ENCODE measurements at places on chromosomes 16 and 17.

DNA sequence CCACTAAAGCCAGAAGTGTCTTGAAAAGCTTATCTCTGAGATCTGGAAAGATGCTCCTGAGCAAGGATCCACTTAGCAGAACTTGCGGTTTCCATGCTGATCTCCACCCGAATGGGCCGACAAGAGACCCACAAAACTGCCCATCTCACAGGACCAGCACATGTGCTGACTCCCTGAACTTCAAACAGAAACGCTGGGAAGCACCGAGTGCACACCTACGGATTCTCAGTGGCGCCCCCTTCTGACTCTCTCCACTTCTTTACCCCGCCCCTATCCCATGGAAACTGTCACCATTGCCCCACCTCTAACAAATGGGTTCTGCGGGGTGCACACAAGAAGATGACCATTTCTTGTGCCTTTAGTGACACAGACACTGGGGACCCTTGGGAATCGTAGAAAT, 21.4 kb downstream of the CDRT4 start:
- DNase-seq, result no peak

- no peak for DNase-seq
Measured at GRCh38 chr17:42525221-42525620, 10.8 kb upstream of the NAGLU start.

- DNase-seq, result no peak
Measured at GRCh38 chr16:88900662-88901052, 34.2 kb upstream of the PABPN1L start.

DNA sequence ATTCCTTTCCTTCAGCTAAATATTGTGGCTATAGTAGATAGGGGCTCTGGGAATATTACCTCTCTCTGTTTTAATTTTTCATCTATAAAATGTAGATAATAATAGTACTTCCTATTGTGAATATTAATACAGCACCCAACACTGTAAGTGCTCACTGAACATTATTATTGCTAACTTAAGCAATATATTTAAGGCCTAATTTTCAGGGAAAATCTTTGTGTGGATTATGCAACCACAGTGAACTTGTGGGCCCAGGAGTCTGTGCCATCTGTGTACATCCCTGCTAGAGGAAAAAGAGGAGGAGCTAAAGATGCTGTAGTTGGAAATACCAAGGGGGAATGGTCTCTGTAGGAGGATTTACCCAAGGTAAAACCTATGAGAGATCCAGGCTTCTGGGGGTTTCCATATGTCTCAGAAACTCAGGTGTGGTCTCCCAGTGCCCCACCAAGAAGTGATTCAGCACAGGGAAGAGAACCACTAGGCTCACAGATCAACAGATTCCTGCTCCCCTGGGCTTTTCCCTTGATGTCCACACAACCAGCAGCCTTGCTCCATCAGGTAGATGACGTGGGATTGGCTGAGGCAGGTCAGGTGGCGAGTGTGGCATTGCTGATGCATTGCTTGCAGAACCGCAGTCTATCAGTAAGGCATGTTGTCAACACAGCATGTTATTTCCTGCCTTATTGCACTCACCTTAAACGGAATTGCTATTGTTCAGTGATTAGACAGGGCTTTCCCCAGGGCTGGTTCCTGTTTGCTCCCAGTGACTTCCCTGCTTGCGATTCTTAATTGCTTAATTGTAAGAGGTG, 1.6 kb upstream of the N4BP1 start:
- no peak for DNase-seq

DNA sequence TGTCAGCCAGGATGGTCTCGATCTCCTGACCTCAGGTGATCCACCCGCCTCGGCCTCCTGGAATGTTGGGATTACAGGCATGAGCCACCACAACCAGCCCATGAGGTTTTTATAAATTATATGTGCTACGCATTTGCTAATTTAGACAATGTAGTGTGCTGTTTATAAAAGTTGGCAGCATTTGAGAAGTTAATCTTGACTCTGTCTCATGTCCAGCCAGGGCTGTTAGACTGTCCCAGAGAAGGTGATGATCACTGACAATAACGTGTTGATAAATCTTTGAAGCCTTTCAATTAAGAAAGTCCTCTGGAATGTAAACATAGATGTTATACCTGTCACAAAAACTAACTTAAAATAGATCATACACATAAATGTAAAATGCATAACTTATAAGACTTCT, 82.0 kb downstream of the PPM1E start:
- DNase-seq, result no peak

DNA sequence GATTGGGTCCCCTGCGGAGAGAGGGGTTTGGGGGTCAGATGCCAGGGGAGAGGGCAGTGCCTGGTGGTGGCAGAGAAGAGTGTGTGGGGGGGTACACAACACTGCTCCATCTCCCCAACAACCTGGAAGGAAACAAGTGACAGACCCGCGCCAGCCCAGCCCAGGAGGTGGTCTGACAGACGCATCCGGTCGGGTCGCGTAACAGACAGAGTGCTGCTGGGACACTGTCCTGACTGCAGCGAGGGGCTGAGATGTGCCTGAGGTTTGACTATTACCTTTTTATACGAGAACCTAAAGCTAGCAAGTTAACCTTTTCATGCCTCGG, 16.2 kb downstream of the UNC13D start:
- no peak for DNase-seq

DNA sequence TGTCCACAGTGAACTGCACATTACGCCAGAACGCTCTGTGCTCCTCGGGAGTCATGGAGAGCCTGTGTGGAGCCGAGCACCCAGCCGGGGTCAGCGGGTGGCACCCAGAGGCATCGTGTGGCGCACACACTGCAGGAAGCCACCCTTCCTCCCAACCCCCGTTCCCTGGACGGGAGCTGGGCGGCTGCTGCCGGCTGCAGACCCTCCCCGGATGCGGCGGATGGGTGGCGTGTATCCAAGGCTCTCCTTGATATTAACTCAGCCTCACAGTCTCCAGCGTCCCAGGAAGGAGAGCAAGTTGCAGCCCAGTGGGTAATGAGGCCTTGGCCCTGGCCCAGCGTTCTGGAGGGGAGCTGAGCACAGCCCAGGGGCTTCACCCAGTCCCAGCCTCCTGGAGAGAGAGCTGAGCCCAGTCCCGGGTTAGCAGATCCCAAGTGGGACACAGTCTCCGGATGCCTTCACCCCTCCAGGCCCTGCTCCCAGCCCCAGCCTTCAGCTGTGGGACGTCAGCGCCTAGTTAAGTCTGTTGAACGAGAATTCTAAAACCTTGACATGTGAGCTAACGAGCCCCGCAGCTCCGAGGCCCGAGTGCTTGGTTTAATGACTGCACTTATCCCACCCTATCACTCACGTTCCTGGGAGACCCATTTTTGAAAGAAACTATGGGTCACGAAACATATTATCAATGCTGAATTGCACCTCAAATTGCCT, 86.6 kb downstream of the TBC1D16 start:
- no peak for DNase-seq
